ENCODE measurements at places on chromosomes 6 and 20.
A peak's percentile ranks its signal among the peaks of the same experiment; 100 is the strongest.

DNA sequence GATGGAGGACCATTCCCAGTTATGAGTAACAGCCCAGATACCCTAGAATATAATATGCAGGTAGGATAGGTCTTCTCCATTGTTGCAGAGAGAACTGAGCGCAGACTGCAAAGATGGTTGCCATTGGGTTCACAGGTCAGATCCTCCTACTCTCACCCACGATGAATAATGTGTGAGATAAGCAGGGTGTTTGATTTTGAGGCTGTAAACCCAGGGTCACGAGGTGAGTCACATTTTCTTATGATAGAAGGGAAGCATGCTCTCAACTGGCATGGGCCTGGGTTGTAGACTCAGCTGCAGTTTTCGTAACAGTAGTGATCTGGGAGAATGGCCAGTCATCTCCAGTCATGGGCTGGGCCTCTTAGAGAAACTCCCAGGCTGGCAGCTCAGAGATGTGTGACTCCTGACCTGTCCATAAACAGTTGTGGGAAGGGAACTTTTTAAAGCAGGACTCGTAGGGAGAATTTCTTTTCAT lies 74.2 kb downstream of the CD164 start:
- H3K4me1 ChIP-seq = peaks cover 3% of the 10 kb centered on the region
- peak overlapping the region; percentile 80 for H3K27ac ChIP-seq
- H3K36me3 ChIP-seq = no peaks in the 10 kb centered on the region
- no peak overlapping the region for H3K4me3 ChIP-seq
- DNase-seq = peak; percentile 94

GRCh38 chr6:105898286-105898685 lies 187.8 kb upstream of the PRDM1 start:
- H3K4me1 ChIP-seq = peaks cover 13% of the 10 kb centered on the region
- H3K27me3 ChIP-seq = no peaks in the 10 kb centered on the region
- DNase-seq = no peak
- no peaks in the 10 kb centered on the region for H3K36me3 ChIP-seq

DNA sequence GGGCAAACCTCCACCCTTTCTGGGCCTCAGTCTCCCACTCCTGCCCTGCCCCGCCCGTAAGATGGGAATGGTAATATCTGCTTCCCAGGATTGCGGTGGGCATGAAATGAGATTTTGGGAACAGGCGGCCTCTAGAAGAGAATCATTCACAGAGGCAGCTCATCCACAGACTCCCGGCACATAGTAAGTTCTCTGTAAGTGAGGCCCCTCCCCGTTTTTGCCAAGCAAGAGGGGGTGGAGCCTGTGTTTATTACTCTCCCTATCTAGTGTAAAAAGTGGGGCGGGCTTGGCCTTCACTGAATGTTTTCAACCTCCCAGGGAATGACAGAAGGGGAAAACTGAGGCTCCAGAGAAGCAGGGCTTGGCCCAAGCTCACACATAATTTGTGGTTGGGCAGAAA lies 20.0 kb downstream of the SUN5 start:
- no peak for DNase-seq
- H3K27ac ChIP-seq = no peak overlapping the region
- H3K4me3 ChIP-seq = no peak overlapping the region
- H3K27me3 ChIP-seq = no peaks in the 10 kb centered on the region
- no peaks in the 10 kb centered on the region for H3K36me3 ChIP-seq
- no peaks in the 10 kb centered on the region for H3K4me1 ChIP-seq

DNA sequence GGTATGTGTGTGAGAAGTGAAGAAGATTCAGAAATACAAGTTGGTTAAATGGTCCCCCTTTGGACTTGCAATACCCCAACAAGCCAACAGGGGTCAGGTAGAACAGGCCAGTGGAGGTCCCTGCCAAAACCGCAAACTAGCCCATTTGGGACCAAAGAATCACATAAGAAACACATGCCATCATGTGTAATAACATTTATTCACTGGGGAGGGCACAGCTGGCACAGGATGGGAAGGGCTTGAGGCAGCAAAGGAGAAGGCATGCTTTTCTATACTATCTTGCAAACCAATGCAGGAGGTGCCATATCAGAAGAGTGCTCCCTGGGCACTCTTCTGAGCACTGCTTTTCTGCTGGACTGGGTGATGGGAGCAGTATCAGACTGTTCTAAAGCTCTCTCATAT lies 116.1 kb upstream of the TRAF3IP2 start:
- no peaks in the 10 kb centered on the region for H3K4me1 ChIP-seq
- no peaks in the 10 kb centered on the region for H3K27me3 ChIP-seq
- H3K36me3 ChIP-seq = no peaks in the 10 kb centered on the region

Data from small intestine (tissue), 16 donors.